ENCODE measurements at places on chromosomes 1 and 21. TPM values are rescaled to one million over a fixed set of nuclear protein-coding genes. Genes with fewer than 3 reads are reported as not detected.

The KHDC4 gene
- total RNA-seq = 80.4 TPM

The PTCH2 gene
- total RNA-seq = 0.74 TPM

The POLR3C gene
- 35.1 TPM for total RNA-seq

The KCTD3 gene
- 34.7 TPM for total RNA-seq

The RAB7B gene
- 0.05 TPM for total RNA-seq

The AADACL4 gene
- total RNA-seq = not detected

The UBAP2L gene
- total RNA-seq = 227 TPM

The CYB5RL gene
- 19.4 TPM for total RNA-seq

The PDE9A gene
- 0.72 TPM for total RNA-seq

The KCNT2 gene
- 0.41 TPM for total RNA-seq

The HCN3 gene
- 7.8 TPM for total RNA-seq

The CELA2A gene
- 0.72 TPM for total RNA-seq

The LRRC8D gene
- total RNA-seq = 43.3 TPM

The OR10J1 gene
- total RNA-seq = not detected

The SMCP gene
- not detected for total RNA-seq

The MSH4 gene
- total RNA-seq = 0.26 TPM

The C1orf141 gene
- not detected for total RNA-seq

The CACNA1S gene
- total RNA-seq = not detected

The CLCA4 gene
- 0.08 TPM for total RNA-seq

The GPR3 gene
- 0.95 TPM for total RNA-seq

The MAN1C1 gene
- total RNA-seq = 1.5 TPM

The CASZ1 gene
- total RNA-seq = 27.8 TPM

The C1orf167 gene
- not detected for total RNA-seq

The NFASC gene
- 16.9 TPM for total RNA-seq

The OR2M3 gene
- not detected for total RNA-seq

The LY9 gene
- total RNA-seq = 0.10 TPM

The SELP gene
- total RNA-seq = not detected

The CR1 gene
- total RNA-seq = not detected

The KPRP gene
- not detected for total RNA-seq

The HCRTR1 gene
- 0.18 TPM for total RNA-seq

The RUNX3 gene
- total RNA-seq = 0.10 TPM

The NEGR1 gene
- 2.7 TPM for total RNA-seq

The C1orf146 gene
- total RNA-seq = not detected

The SYNJ1 gene
- total RNA-seq = 10.5 TPM

The USP33 gene
- total RNA-seq = 52.2 TPM

The TNFRSF1B gene
- 18.8 TPM for total RNA-seq

The TMEM52 gene
- 2.5 TPM for total RNA-seq

The CELA3B gene
- 3.4 TPM for total RNA-seq

The CRTC2 gene
- total RNA-seq = 39.3 TPM

The GJA8 gene
- not detected for total RNA-seq

The FLG2 gene
- total RNA-seq = not detected

The GBP7 gene
- total RNA-seq = not detected

The TMPRSS3 gene
- total RNA-seq = not detected

The MYOG gene
- not detected for total RNA-seq

The ABCA4 gene
- 1.5 TPM for total RNA-seq

The C1orf116 gene
- total RNA-seq = 0.08 TPM

The LCE2A gene
- not detected for total RNA-seq

The GJA4 gene
- not detected for total RNA-seq

The MARK1 gene
- total RNA-seq = not detected

The DEPDC1 gene
- 43.0 TPM for total RNA-seq

The TATDN3 gene
- total RNA-seq = 9.5 TPM

The FCGR3B gene
- total RNA-seq = not detected

The WDR64 gene
- total RNA-seq = not detected

The WDR3 gene
- total RNA-seq = 30.7 TPM

The TSTD1 gene
- 20.1 TPM for total RNA-seq

The KCNH1 gene
- not detected for total RNA-seq

Measured in Panc1 (cell line).